ENCODE measurements at places on chromosomes 6 and 20.

GRCh38 chr20:44211177-44212039 is 837 bp upstream of the OSER1 start:
- DNase-seq: peak; percentile 47

- DNase-seq: no peak
These were observed at the start of gene SEL1L2 for GRCh38 chr20:13990465-13990864. SEL1L2 (minus strand) TSS chr20:13990614; CDS start chr20:13990534, 80 bp downstream.

- peak; percentile 94 for DNase-seq
These were observed 1.5 kb upstream of the GGT7 start for GRCh38 chr20:34874094-34874654.

DNA sequence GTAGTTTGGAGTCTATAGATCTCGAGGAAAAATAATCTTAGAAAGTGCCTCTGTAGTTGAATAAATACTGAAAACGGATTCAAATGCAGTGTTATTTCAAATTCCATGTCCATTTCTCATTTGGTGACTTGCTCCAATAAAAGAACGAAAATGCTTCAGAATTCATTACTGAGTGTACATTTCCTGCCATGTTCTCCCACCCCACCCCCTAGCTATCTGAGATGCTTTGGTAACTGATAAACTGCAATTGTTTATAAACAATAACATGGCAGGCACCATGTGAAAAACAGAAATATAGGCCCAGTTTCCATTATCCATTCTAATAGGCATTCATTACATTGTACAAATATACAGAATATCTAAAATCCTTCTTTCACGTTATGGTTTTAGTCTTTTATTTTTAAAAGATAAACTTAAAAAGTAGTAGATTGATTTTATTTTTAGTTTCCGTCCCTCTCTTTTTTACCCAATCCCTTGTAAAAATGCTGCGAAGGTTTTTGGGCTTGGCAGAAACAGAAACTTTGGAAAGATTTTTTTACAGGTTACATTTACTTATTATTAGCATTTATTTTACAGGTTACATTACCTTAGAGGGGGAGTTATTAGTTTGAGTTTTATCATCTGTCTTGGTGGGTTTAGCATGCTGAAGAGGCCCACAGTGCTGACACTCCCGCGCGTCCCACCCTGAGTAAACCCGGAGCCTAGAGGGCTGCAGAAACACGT is 1.5 kb downstream of the FAM162B start:
- DNase-seq: peak; percentile 3
